AG09309 (cell line): ENCODE measurements at places on chromosomes 3 and 15.

DNA sequence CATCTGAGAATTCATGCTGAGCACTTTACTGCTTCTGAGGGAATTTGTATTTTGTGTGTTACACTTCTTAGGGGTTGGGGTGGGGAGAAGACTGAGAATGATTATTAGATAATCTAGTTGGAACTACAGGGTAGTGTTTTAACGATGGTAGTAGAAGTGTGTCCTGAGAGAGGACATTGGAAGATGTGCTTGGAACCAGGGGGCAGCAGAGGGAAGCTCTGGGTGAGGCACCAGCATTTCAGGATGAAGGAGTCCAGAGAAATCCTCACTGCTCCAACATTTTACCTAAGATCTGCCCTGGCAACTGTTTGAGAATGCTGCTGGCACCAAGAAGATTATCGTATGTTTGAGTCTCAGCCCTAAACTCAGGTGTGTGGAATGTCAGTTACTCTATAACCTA lies 145.5 kb downstream of the SQOR start:
- no peak for DNase-seq

DNA sequence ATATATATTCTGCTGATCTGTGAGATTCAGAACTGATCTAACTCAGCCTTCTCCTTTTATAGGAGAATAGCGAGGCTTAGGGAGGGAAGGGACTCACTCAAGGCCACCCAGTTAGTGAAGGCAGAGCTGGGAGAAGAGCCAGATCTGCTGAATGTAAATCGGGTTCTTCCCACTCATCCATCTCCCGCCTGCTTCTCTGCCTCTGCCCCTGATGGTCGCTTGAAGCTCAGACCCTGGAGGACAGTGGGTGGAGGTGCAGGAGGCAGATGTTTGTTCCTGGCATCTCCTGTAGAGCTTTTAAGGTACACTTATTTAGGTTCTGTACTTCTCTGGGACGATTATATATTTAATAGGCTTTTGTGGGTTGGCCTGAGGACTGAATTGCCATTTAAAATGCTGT lies 4.3 kb downstream of the PDIA5 start:
- no peak for DNase-seq

- no peak for DNase-seq
These were observed 10.3 kb downstream of the STOML1 start for GRCh38 chr15:73981761-73982221.

DNA sequence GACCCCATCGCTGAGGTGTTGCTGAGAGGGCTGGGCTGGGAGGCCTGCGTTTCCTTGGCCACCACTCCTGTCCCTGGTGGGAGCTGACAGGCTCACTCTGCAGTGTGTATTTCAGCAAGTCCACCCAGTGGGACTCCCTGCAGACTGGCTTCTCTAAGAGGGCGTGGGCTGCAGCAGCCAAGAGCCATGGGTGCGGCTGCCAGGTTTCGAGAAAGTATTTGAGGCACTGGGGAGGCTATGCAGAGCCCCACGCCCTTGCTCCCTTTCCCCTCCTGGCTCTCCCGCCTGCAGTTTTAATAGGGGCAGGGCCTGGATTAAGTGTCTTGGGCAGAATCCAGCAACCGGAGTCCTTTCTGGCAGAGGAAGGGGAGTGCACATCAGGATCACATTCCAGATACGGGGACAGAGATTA lies 242.1 kb downstream of the THSD4 start:
- DNase-seq: no peak

DNA sequence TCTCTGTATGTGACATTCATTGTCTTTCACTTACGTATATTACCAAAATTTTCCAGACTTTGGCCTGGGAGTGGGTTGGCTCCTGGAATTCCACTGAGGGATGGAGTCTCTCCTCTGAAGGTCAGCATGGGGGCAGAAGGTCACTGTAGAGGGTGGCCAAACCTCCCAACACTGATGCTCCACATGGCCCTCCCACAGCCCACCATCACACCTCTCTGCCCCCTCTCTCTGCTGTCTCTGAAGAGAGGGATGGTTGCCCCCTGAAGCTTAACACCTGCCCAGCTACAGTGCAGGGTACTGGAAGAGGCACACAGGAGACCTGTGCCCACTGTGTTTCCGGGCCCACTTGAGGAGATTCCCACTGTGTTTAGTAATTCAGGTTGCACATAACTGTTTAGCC lies 52.2 kb downstream of the CMTM6 start:
- DNase-seq: no peak

DNA sequence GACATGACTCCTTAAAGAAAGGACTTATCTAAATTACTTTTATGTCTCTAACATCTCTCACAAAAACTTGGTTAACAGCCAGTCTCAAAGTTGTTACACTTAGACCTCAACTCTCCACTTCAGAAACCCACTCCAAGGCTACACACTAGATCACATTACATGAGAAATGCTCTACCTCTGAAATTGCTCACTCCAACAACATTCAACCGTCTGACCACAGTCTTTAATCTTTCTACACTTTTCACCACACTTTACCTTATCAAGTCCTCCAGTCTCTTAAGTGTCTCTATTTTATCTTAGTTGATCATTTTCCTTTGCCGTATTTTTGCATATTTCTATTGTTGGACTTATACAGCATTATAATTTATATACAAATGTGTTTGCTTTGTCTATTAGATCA lies 5.8 kb downstream of the SLC12A6 start:
- DNase-seq: no peak

- DNase-seq: no peak
These were observed 313.4 kb downstream of the BCHE start for GRCh38 chr3:165523801-165524200.

- DNase-seq: no peak
These were observed 18.2 kb downstream of the OR5K4 start for GRCh38 chr3:98371853-98372252.

- no peak for DNase-seq
These were observed 81.7 kb upstream of the NPHP3 start for GRCh38 chr3:132803889-132804288.

DNA sequence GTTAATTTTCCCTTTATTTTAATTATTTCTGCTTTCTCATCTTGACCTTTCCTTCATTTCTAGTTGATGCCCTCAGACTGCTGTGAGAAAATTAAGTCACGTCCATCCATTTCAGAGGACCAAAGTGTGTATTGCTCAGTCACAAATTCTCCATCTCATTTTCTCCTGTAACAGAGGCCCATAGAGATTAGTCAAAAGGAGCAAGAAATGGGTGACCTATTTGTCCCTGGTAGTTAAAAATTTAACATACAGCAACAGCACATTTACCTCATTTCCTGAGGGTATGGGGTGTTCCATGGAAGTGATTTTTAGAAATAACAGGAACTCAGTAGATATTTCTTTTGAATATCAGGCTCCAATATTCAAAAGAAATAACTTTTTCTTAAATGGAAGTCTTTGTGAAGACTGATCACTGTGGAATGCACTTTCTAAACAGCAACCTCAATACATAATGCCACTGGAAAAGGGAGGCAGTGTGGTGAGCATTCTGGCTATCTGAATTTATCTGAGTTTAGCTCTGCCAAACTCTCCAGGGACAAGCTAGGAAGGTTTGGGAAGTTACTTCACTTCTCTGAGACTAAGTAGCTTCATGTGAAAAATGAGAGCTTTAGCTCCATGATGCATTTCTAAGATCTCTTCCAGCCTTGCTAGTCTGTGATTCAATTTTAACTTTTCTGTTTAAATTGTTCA lies 808.2 kb downstream of the SQOR start:
- no peak for DNase-seq

DNA sequence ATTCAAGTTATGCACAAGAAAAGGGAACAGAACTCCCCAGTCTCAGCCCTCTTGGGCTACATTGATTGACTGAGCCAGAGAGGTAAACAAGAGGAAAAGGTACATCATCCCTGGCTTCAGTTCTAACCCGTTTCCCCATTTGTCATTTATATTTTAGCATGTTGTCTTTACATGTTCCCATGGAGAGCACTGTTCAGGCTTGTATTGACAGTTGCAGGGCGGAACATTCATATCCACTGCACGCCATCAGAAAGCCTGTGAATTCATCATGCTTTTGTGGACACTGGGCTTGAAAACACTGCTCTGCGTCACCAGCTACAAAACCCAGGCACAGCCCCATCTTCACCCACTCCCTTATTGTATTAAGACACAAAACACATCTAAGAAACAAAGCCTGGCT lies 240.9 kb upstream of the EIF1B start:
- no peak for DNase-seq

GRCh38 chr3:21585216-21585740 lies 165.7 kb downstream of the ZNF385D start:
- DNase-seq: no peak

- DNase-seq: no peak
These were observed 61.7 kb downstream of the FNDC3B start for GRCh38 chr3:172101107-172101506.

DNA sequence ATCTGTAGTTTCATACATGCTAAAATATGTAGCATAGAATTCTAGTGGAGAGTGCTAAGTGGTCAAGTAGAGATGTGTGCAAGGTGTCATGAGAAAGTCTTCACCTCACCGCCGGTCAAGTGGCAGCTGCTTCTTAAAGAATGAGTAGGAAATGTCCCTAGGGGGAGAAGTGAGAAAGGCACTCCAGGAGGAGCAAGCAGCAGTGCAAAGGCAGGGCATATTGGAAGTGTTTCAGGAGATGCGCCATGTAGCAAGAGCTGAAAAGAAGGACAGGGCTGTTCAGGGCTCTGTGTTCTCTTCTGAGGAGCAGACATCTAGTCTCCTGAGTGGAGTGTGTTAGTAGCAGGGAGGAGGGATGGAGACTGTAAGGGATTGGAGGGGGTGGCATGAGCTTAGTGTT lies 312.4 kb upstream of the SEMA6D start:
- DNase-seq: no peak

DNA sequence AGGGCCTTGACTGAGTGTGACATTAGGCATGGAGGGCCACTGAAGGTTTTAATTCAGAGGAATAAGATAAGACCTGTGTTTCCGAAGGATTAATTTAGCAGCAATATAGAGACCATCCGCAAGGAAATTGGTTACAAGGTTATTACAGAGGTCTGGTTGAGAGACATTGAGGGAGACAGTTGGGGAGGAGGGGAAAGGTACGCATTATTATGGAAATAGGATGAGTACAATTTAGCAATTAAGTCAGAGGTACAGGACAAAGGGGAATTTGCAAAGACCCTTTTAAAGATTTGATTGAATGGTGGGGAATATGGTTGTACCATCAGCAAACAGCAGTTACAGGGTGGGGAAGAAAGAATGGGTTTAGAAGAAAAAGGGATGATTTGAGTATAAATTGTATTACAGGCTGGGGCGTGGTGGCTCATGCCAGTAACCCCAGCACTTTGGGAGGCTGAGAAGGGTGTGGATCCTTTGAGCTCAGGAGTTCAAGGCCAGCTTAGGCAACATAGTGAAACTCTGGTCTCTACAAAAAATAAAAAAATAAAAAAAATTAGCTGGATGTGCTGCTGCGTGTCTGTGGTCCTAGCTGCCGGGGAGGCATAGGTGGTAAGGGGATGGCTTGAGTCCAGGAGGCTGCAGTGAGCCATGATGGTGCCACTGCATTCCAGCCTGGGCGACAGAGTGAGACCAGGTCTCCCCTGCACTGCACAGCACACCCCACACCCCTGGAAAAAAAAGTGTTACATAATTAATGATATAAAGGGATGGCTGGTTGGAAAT lies 11.3 kb downstream of the ARL8B start:
- no peak for DNase-seq

- DNase-seq: no peak
These were observed 143.1 kb downstream of the AKAP13 start for GRCh38 chr15:85523530-85523929.

- no peak for DNase-seq
These were observed 50.8 kb downstream of the ZNF148 start for GRCh38 chr3:125324341-125324740.

GRCh38 chr3:72380711-72381493 lies 467.3 kb downstream of the SHQ1 start:
- DNase-seq: no peak

GRCh38 chr3:66554178-66554577 lies 53.4 kb upstream of the LRIG1 start:
- no peak for DNase-seq

DNA sequence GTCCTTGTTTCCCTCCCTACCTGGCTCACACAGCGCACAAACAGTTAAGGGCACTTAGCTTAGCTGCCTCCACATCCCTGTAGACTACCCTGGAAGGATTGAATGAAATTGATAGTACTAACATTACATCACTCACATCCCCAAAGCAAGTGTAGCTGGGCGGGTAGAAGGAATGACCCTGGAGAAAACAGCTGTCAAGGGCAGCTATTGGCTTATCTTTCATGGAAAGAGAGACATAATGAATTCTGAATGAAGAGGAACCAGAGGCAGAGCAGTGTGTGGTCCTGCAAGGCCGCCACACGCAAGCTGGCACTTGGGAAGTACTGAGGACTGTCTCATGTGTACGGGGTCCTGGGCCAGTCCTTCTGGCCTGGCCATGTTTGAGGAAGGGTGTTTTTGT lies 369.6 kb upstream of the RGMA start:
- DNase-seq: no peak

GRCh38 chr15:81261172-81261811 lies 62.6 kb downstream of the STARD5 start:
- no peak for DNase-seq

DNA sequence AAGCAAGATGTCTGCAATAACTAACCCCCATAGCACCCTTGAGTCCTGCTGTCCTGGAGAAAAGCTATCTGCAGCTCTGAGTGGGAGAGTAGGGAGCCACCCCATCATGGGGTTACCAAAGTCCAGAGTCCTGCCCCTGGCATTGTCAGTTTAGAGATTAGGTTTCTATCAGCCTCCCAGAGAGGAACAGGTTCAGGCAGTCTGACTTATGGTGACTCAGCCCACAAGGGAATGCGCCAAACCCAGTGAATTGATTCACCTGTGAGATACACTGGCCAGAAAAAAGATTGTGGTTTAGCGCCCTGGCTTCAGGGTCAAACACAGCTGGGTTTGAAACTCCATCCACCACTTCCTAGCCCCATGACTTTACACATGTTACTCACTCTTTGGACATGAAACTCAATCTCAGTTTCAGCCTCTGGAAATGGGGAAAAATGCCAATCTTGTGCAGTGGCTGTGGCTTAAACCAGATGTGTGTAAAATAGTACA lies 263.6 kb upstream of the HES1 start:
- peak; percentile 69 for DNase-seq

- DNase-seq: no peak
These were observed 36.4 kb downstream of the MECOM start for GRCh38 chr3:169627073-169627472.

DNA sequence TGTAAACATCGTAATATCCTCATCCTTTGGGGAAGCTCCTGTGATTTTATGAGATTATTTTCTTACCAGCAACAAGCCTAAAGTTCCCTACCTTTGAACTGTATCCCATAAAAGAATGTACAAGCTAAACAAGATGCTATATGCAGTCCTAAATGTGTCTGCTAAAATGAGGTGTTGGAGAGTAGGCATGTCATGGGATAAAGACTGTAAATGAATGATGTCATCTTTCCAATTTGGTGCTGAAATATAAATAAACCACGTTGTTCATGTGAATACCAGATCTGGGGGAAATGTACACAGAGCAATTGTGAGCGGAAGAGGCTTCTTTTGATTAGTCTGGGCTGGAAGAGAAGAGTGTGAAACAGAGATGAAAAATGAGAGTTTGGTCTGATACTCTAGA lies 214.9 kb upstream of the WNT5A start:
- DNase-seq: no peak

GRCh38 chr3:189331002-189331418 lies 159.2 kb downstream of the TPRG1 start:
- no peak for DNase-seq
